H9 (cell line): ENCODE measurements at places on chromosomes 12 and 14. TPM values are rescaled to one million over a fixed set of nuclear protein-coding genes. Genes with fewer than 3 reads are reported as not detected.

GRCh38 chr12:20646239-20646827, 48.8 kb upstream of the SLCO1C1 start:
- no peak overlapping the region for H3K4me3 ChIP-seq
- no peak overlapping the region for H3K27ac ChIP-seq
- no peaks in the 10 kb centered on the region for H3K4me1 ChIP-seq
- H3K27me3 ChIP-seq: no peaks in the 10 kb centered on the region
- H3K36me3 ChIP-seq: no peaks in the 10 kb centered on the region

DNA sequence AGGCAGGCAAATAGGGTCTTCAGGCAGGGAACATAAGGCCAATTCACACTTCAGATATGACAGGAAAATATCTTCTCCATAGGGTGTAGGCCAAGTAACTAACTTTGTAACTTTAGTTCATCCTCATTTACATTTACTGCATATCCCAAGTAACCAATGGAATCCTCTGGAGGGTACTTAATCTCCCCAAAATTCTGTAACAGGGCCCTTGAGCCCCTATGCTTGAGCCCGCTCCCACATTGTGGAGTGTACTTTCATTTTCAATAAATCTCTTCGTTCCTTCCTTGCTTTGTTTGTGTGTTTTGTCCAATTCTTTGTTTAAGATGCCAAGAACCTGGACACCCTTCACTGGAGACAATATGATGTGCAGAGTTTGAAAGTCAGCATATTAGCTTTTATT, 45.3 kb downstream of the FSCB start:
- H3K4me1 ChIP-seq: no peaks in the 10 kb centered on the region
- no peak for DNase-seq
- peaks cover 8% of the 10 kb centered on the region for H3K36me3 ChIP-seq
- no peak overlapping the region for H3K27ac ChIP-seq
- no peak overlapping the region for H3K4me3 ChIP-seq

GRCh38 chr14:93317210-93317874, 15.5 kb downstream of the BTBD7 start:
- H3K4me3 ChIP-seq: no peak overlapping the region
- no peak for DNase-seq
- H3K27me3 ChIP-seq: no peaks in the 10 kb centered on the region
- no peak overlapping the region for H3K27ac ChIP-seq

Gene OVCH1
- not detected in 2 replicates for total RNA-seq

DNA sequence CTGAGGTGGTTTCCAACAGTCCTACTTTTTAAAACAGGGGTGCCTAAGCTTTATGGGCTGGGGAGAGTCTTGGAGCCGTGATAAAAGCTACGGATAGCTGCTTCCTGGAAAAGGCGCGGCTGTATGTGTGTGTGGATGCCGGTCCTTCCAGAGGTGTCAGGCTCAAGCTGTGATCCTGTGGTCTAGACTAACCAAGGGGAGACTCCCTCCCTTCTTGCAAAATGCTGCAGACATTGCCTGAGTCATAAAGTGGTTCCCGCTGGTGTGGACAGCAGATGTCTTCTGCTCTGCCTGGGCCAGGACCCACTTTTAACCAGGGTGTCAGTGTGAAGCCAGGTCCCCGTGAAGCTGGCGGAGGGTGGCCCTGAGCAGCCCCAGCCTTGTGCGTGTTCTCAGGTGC, 37.8 kb downstream of the CCDC92 start:
- no peak overlapping the region for H3K4me3 ChIP-seq
- H3K4me1 ChIP-seq: no peaks in the 10 kb centered on the region
- DNase-seq: no peak
- H3K27ac ChIP-seq: no peak overlapping the region
